ENCODE measurements at places on chromosomes 3 and 15.

GRCh38 chr15:96121086-96121920 is 209.2 kb upstream of the NR2F2 start:
- no peak for DNase-seq

DNA sequence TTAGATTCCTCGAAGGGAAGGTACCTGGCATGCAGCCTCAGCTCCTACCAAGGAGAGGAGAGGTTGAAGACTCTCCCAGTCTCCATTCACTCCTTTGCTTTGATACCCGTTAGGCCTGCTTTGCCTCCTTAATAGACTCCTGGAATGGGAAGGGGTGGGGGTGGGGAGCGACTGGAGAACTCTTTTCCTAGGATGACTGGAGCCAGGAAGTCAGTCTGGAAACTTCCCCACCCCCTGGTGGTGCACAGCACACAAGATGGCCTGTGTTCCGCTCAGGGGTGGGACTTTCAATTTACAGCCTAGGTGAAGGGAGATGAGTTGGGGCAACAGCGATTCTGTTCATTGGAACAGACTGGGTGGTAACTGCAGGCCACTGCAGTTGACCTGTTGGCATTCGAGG is 21.4 kb upstream of the CELF6 start:
- DNase-seq: no peak

GRCh38 chr15:60544581-60545264 is 65.8 kb upstream of the ICE2 start:
- no peak for DNase-seq

DNA sequence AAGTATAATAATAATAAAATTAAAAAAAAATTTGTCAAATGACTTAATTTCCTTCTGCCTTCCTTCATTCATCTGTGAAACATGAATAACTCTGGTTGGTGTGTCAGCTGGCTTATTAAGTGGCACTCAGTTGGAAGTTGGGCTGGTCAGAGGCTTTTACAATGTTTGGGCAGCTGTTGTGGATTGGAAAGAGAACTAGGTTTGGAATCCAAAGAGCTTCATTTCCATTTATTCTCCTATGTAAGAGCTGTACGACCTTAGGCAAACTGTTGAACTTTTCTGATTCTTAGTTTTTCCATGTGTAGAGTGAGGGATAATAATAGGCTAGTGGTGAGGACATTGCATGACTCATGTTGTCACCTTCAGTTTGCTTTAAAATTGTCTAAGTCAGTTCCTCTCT is 606.7 kb downstream of the PDCD6IP start:
- DNase-seq: no peak

DNA sequence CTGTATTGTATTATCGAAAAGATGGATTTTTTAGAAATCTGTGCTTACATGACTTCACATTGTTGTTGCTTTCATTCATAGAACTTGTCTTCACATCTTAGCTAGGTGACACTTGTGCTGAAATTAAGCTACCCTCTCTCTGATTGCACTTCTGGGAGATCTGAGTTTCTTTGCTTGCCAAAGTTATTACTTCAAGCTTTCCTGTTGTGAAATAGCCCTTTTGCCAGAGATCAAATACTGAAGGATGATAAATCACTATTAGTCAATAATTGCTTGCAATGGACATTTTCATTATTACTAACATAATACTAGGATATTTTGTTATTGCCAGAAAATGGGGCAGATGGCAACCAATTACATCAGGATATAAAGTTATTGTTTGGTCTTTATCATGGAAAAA is 34.7 kb downstream of the PIK3CA start:
- DNase-seq: no peak

GRCh38 chr15:66047321-66048024 is 178.2 kb downstream of the RAB11A start:
- DNase-seq: no peak
